Mucosa of gallbladder (tissue), 1 donor: ENCODE measurements at places on chromosomes 5 and 9.

DNA sequence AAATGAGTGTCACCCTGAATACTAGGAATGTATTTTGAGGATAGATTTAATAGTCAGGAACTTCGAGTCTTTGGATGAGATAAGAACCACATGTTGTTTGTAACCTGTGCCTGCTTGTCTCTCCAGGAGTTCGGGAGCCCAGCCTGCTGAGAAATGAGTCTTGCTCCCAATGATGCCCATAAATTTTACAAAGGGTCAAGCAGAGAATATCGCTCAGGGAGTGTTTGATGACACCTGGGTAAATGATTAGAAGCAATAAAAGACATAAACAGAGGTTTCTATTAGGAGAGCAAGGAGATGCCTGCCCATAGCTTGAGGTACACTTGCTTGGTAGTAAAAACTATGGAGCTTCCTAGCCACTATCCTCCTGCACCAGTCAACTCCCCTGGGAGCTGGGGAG, 46.9 kb upstream of the KLF4 start:
- DNase-seq = no peak

- no peak for DNase-seq
Observed at GRCh38 chr5:1152771-1153282, 41.0 kb upstream of the SLC12A7 start.

GRCh38 chr5:1294206-1294834, 548 bp downstream of the TERT start:
- DNase-seq = no peak

DNA sequence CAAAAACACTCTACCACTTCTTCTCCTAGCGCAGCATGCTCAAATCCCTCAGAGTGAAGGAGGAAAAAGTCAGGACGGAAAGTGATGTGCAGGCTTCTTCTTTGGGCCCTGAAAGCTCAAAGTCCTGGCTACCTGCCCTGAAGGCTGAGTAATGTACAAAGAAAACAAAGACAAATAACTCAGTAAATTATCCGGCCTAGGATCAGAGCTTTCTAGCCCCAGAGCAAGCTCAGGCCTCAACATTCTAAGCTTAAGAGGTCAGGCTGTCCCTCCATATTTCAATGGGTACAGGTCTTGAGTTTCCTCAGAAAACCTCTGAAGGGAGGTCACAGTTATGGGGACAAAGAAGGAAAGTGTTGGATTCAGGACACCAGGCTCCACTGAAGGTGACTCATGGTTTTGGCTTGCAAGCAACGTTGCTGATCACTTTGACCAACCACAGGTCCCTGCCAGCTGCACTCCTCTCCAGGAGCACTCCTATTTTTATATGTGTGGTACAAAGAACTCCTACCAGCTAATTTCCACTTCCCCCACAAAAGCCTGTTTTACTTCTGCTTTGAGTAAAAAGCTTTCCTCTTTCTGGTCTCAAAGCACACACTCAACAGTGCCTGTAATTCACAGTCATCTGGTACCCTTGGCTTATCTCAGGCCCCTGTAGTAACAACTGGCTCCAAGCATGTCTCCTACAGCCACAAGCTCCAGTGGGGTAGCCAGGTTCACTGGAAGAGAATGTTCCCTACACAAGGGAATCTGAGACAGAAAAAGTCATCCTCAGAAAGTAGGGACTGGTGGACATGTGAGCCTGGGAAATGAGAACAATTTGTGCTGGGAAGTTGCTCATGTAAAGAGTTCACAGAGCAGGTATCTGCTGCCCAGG, 115.7 kb downstream of the UGCG start:
- peak; percentile 79 for DNase-seq

DNA sequence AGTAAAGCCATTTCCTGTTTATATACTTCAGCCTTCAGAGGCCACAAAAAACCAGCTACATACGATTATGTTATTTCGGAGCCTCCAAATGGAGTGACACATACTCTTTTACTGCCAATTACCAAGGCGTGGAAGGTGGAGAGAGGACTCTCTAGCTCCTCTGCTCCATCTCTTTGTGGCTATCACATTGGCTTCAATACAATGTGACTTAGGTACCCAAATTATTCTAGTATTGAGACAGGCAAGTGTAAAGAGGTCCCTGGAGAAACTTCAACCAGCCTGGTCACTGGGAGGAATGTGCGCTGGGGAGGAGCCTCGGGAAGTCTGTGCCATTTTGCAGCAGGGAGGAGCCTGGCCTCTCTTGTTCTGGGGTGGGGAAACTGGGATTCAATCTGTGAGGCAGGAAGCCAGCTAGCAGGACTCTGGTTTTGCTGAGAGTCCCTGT, 85.8 kb upstream of the TAS2R1 start:
- DNase-seq = no peak

- DNase-seq = no peak
Observed at GRCh38 chr5:149338364-149338763, 6.9 kb upstream of the GRPEL2 start.

- no peak for DNase-seq
Observed at GRCh38 chr9:13378154-13378553, 98.7 kb upstream of the MPDZ start.

DNA sequence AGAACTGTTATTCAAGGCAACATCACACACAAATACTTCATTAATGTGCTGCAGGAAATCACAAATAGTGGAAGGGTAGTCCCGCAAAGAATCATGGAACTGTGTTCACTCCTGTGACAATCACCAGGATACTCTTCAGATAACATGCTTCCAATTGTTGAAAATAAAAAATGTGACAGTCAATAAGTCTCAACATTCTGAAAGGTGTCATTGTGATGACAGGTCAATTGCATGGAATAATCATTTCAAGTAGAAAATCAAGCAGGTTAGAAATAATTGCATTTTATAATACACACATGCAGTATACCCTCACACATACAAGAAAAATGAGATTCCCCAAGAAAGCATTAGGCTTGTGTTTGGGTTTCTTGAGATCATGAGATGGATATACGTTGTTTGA, 46.4 kb upstream of the ISL1 start:
- DNase-seq = no peak
